ENCODE measurements at places on chromosomes 3 and 15.

DNA sequence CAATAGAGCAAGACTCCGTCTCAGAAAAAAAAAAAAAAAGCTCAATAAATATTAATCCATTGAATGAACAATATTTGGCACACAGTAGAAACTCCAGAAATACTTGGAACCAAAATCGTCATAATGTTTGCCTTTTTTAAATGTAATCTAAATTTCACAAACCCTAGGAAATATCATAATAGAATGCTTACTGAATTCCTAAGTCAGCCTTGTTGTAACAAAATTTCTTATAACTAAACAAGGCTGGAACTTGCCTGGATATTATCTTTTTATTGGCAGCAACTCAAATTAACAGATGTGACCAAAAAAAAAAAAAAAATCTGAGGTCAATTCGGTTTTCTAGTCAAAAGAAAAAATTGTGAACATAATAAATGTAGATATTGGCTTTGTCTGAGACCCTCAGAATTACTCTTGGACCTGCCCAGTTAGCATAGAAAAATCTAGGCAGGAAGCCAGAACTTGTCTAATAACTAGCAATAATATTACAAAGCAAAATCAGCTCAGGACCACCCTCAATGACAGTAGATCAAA is 33.3 kb downstream of the GABPB1 start:
- no peak for DNase-seq

- DNase-seq, result no peak
Observed at GRCh38 chr3:10600726-10601125, 95.3 kb upstream of the ATP2B2 start.

- DNase-seq, result no peak
Observed at GRCh38 chr3:47296562-47297302, 14.0 kb downstream of the KLHL18 start.

DNA sequence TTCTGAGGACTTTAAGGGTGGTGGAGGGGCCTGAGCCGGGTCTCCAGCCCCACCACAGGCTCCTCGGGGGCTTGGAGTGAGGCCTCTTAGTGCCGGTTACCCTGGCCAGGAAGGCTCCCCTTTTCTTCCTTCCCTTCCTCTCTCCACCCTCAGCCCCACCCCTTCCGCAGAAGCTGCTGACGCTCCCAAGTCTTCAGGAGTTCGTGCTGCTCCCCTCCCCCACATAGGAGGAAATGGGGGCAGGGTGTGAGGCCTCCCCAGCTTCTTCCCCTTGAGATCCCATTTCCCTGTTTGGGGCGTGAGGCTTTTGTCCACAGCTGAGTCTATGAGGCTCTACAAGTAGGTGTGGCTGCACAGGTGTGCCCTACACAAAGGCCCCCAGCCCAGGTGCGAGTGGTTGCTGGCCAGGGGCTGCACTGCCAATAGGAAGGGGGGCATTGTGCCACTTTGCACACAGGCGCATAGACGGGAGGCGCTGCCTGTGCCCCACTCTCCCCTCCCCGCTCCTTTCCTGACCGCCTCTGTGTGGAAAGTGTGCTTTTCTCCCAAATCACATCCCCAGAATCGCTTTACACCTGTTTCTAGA is 915 bp upstream of the CALML4 start:
- no peak for DNase-seq

GRCh38 chr15:90103701-90104329 is 1.5 kb upstream of the IDH2 start:
- DNase-seq, result no peak

DNA sequence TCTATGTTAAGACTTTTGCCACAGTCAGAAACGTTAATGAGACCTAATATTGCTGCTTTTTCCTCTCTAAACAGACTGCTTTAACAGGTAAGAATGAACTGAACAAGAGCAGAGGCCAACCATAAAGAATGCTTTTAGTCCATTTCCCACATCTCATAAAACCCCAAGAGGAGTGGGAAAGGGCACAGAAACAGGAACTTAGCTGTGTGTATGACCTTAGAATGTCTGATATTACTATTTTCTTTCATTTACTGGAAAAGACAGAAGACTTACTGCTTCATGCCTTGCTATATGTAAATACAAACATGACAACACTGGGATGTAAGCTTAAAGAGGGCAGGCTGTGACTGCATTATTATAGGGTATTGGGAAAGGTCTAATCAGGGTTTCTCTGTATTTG is 115.0 kb downstream of the ISL2 start:
- DNase-seq, result no peak

GRCh38 chr15:57335719-57336118 is 40.6 kb upstream of the CGNL1 start:
- DNase-seq, result no peak

- DNase-seq, result no peak
Observed at GRCh38 chr3:186210852-186211500, 102.1 kb upstream of the ETV5 start.

GRCh38 chr3:156218353-156218744 is 98.0 kb downstream of the KCNAB1 start:
- no peak for DNase-seq

GRCh38 chr15:100516643-100517512 is 11.9 kb downstream of the CERS3 start:
- no peak for DNase-seq

GRCh38 chr3:144948711-144949110 is 977.1 kb downstream of the DIPK2A start:
- no peak for DNase-seq

Measured in effector CD4-positive, alpha-beta T cell (primary cell).